ENCODE measurements at places on chromosomes 7 and 10. TPM values are rescaled to one million over a fixed set of nuclear protein-coding genes. Genes with fewer than 3 reads are reported as not detected.

Gene TECTB
- total RNA-seq = not detected

Gene HIF1AN
- total RNA-seq = 18.2 TPM

Gene VAX1
- total RNA-seq = not detected

Gene ATG9B
- under 0.01 TPM for total RNA-seq

Gene GLI3
- total RNA-seq = 6.9 TPM

Gene ATRNL1
- 0.66 TPM for total RNA-seq

Gene CDC123
- 126 TPM for total RNA-seq
